ENCODE measurements at places on chromosomes 7 and 10.

GRCh38 chr7:29479301-29480200 is 84.1 kb upstream of the PRR15 start:
- H3K27ac ChIP-seq, result peak overlapping the region; percentile 67
- DNase-seq, result no peak
- H3K27me3 ChIP-seq, result no peaks in the 10 kb centered on the region

- H3K27me3 ChIP-seq, result no peaks in the 10 kb centered on the region
- H3K36me3 ChIP-seq, result no peaks in the 10 kb centered on the region
- H3K4me3 ChIP-seq, result no peak overlapping the region
- DNase-seq, result no peak
- H3K4me1 ChIP-seq, result no peaks in the 10 kb centered on the region
Measured at GRCh38 chr7:117412946-117413559, 14.2 kb downstream of the ASZ1 start.

DNA sequence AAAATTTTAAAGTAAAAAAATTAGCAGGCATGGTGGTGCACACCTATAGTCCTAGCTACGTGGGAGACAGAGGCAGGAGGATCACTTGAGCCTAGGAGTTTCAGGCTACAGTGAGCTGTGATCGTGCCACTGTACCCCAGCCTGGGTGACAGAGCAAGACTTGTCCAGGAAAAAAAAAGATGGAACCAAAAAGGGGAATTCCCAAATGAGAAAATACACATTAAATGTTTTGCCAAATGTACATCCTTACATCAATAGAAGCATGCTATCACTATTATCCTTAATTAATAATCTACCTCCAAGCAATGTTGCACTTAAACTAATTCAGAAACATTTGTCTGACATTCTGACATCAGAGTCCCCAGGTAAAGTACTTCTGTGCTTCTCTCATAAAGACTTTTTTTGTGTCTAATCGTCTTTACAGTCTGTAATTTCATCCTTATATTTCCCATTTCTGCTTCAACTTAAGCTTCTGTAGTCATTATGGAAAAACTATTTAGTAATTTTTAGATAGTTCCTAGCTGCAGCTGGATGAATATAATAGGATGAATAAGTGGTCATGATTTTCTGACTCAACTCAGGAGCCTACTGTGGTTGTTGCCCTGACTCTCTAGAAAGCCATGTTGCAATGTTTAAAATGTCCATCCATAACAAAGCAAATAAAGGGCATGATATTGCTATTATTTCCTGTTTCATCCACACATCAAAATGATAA is 57.7 kb downstream of the MYPN start:
- no peak overlapping the region for H3K4me3 ChIP-seq
- no peak overlapping the region for H3K27ac ChIP-seq

GRCh38 chr7:70389531-70390151 is 742.3 kb upstream of the GALNT17 start:
- peaks cover 7% of the 10 kb centered on the region for H3K27me3 ChIP-seq
- no peaks in the 10 kb centered on the region for H3K36me3 ChIP-seq
- no peak overlapping the region for H3K27ac ChIP-seq
- peaks cover 21% of the 10 kb centered on the region for H3K4me1 ChIP-seq
- DNase-seq, result no peak

DNA sequence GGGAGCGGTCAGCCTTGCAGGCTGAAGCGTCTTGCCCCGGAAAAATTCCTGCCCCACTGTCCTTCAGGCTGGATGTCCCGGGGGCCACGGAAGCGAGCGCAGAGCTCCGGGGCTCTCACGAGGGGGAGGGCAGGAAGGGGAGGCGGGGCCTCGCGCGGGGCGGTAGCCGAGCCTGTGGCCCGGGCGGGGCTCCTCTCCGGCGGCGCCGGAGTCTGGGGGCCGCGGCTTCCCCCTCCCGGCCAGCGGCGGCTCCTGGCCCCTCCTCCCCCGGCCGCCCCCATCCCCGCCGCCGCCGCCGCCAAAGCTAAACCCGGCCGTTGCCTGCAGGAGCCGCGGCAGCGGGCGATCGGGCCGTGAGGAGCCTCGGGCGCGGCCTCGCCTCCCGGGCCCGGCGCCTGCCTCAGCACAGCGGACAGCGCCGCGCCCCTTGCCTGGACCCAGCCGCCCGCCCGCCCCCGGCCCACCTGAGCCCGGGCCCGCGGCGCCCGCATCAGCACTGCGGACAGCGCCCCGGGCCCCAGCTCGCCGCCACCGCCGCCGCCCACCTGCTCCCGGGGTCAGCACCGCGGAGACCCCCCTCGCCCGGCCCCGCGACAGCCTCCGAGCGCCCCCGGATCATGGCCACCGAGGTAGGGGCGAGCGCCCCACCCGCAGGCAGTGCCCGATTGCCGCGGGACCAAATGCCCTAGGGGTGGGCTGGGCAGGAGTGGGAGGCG is at the start of gene GOLGA7B:
Gene GOLGA7B (plus strand): TSS at position 157 of the 716 bp plus-strand sequence. CDS start 461 bp downstream, at position 618.
- H3K4me1 ChIP-seq, result peaks cover 6% of the 10 kb centered on the region
- H3K27me3 ChIP-seq, result peaks cover 46% of the 10 kb centered on the region
- DNase-seq, result peak; percentile 91
- H3K4me3 ChIP-seq, result peak within 1 kb of the TSS; percentile 63
- H3K36me3 ChIP-seq, result no peaks in the 10 kb centered on the region

DNA sequence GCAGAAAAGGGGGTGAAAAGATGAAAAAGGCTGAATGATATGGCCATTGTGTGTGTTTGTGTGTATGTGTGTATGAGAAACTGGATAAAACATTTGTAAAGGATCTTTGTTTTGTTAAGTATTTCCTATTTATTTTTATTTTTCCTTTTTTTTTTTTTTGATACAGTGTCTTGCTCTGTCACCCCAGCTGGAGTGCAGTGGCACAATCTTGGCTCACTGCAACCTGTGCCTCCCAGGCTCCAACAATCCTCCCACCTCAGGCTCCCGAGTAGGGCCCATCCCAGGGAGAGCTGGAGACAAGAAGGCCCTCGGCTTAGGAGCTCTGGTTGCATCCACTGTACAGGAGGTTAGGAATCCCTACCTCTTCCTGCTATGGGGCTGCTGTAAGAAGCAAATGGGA is 6.9 kb upstream of the CALML5 start:
- no peaks in the 10 kb centered on the region for H3K36me3 ChIP-seq
- DNase-seq, result no peak
- H3K27ac ChIP-seq, result no peak overlapping the region
- peaks cover 4% of the 10 kb centered on the region for H3K27me3 ChIP-seq
- peaks cover 11% of the 10 kb centered on the region for H3K4me1 ChIP-seq

DNA sequence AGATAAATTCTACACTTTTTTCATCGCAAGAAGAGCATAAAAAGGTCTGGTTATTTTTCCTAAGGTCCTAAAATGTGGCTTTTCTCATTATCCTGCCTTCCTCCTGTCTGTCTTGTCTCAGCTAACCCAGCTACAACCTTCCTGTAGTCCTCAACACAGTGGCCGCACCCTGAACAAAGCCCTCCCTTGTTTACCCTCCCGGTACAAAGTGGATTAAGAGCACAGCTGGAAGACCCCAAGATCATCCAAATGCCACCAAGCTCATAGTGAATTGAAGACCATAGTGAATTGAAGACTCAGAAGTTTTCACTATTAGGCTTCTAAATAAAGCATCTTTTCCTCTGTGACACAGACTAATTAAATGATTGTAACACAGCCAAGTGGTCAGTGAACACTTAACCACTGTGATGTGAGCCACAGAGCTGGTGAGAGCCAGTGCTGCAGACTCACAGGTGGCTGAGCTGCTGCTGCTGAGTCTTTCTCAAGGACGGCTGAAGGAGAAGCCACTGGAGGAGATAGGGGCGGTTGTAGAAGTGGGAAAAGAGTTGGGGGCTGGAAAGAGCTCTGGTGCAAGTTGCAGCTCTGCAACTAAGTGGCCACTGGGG is 123.6 kb downstream of the ATXN7L1 start:
- H3K4me1 ChIP-seq, result peaks cover 5% of the 10 kb centered on the region
- H3K27ac ChIP-seq, result peak overlapping the region; percentile 26
- DNase-seq, result no peak
- peaks cover 2% of the 10 kb centered on the region for H3K27me3 ChIP-seq
- H3K4me3 ChIP-seq, result no peak overlapping the region

DNA sequence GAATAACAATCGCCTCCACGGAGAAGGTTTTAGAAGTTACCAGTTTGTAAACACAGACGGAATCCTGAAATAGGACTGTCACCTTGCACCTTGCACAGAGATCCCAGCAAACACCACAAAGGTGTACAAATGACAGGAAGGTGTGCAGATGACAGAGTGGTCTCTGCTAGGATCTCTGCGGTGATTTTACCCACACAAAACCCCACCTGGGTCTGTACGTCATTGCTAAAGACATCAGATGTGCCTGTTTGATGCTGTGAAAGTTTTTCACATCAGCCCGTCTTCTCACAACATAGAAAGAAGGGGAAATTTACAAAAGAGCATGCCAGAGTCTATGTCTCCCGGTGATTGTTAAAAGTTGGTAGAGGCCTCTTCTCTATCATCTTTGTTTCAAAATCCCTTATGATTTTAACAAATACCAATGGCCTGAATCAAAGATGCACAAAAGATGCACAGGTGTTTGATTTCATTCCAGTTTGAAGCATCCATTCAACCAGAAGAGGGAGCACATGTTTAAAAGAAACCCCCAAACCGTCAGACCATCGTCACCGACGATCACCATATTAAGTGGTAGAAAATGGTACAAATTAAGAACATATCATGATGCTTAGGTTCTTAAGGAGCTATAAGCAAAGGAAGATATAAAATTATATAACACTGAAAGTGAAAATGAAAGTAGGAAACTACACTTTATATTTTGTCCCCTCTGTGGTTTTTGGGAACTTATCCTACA is 576.5 kb downstream of the PTPRN2 start:
- H3K27me3 ChIP-seq, result peaks cover 7% of the 10 kb centered on the region
- no peak overlapping the region for H3K4me3 ChIP-seq
- H3K4me1 ChIP-seq, result peaks cover 33% of the 10 kb centered on the region
- no peaks in the 10 kb centered on the region for H3K36me3 ChIP-seq

DNA sequence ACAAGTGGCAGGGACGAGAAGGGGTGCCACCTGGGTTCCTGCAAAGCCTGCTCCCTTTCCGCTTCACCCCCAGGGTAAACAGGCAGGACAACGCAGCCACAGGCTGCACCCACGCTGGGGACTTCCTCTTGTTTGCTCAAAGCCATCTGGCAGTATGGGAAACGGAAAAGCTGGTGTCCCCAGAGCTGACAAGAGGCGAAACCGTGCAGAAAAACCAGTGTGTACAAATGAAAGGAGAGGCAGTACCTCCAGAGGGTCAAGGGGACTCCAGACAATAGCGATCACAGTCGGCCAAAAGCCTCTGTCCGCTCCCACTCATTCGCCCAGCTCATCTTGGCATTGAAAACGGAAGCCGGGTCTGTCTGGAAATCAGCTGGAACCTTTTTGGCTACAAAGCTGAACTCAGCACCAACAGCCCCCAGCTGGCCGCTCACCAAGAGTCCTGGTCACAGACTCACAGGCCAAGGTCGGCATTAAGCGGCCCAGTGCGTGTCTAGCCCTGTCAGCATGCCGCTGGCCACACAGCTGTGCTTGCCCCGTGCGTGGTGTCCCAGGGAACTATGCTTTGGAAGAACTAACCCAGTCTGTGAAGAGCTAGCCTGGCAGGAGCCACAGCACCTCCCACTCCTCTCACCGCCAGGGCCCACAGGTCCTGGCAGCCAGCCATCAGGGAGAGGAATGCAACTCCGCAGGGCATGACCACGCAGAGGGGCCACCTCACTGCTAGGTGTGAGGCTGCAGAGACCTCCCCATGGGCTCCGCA is 10.4 kb downstream of the TNS3 start:
- DNase-seq, result no peak
- peaks cover 4% of the 10 kb centered on the region for H3K27me3 ChIP-seq
- H3K27ac ChIP-seq, result peak overlapping the region; percentile 72
- peaks cover 81% of the 10 kb centered on the region for H3K4me1 ChIP-seq
- H3K4me3 ChIP-seq, result peak overlapping the region; percentile 30
- H3K36me3 ChIP-seq, result peaks cover 31% of the 10 kb centered on the region

GRCh38 chr10:133198621-133199487 is 31.2 kb upstream of the UTF1 start:
- H3K4me3 ChIP-seq, result no peak overlapping the region
- peaks cover 18% of the 10 kb centered on the region for H3K4me1 ChIP-seq
- peaks cover 4% of the 10 kb centered on the region for H3K36me3 ChIP-seq
- H3K27ac ChIP-seq, result no peak overlapping the region
- DNase-seq, result no peak
- H3K27me3 ChIP-seq, result peaks cover 5% of the 10 kb centered on the region

DNA sequence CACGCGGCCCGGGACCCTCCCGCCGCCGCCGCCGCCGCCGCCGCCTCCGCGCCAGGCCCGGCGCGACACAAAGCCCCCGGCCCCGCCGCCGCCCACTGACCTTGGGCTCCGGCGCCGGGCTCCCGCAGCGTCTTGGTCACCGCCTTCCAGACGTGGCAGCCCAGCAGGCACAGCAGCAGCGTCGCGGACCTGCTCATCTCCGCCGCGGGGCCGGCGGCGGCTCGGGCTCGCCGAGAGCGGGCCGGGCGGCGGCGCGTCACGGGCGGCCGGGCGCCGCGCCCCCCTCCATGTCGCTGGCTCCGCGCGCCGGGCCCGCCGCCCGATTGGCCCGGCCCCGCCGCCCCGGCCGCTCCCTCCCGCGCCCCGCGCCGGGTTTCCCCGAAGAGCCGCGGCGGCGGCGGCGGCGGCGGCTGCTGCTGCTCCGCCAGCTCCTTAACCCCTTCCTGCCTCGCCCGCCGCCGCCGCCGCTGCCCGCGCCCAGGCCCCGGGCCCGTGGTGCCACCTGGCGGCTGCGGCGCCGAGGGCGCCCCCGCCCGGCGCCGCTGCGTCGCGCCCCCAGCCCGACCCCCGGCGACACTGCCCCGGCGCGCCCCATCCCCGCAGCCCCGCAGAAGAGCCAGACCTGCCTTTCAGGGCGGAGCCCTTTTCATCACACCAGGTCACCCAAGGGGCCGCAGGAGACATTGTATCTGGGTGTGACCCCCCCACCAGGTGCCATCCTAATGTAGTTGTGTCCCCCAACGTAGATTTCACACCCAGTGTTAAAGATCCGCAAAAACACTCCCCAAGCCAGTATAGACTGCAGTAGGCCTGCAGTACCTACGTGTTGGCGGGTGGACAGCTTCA is at the start of gene FAM171A1:
Gene FAM171A1 (minus strand): TSS at position 434 of the 846 bp plus-strand sequence. CDS start 237 bp downstream, at position 197.
- H3K4me1 ChIP-seq, result peaks cover 42% of the 10 kb centered on the region
- peaks cover 10% of the 10 kb centered on the region for H3K27me3 ChIP-seq
- peak within 1 kb of the TSS; percentile 97 for H3K27ac ChIP-seq
- H3K4me3 ChIP-seq, result peak within 1 kb of the TSS; percentile 93
- peak; percentile 79 for DNase-seq
- peaks cover 17% of the 10 kb centered on the region for H3K36me3 ChIP-seq

- peak; percentile 50 for DNase-seq
- H3K27me3 ChIP-seq, result no peaks in the 10 kb centered on the region
- no peak overlapping the region for H3K27ac ChIP-seq
- no peak overlapping the region for H3K4me3 ChIP-seq
- peaks cover 7% of the 10 kb centered on the region for H3K4me1 ChIP-seq
Measured at GRCh38 chr10:51389415-51390321, 309.7 kb downstream of the CSTF2T start.

GRCh38 chr10:8766899-8767298 is 712.4 kb downstream of the GATA3 start:
- no peaks in the 10 kb centered on the region for H3K36me3 ChIP-seq
- H3K4me1 ChIP-seq, result peaks cover 25% of the 10 kb centered on the region
- no peak overlapping the region for H3K27ac ChIP-seq
- peaks cover 6% of the 10 kb centered on the region for H3K27me3 ChIP-seq

DNA sequence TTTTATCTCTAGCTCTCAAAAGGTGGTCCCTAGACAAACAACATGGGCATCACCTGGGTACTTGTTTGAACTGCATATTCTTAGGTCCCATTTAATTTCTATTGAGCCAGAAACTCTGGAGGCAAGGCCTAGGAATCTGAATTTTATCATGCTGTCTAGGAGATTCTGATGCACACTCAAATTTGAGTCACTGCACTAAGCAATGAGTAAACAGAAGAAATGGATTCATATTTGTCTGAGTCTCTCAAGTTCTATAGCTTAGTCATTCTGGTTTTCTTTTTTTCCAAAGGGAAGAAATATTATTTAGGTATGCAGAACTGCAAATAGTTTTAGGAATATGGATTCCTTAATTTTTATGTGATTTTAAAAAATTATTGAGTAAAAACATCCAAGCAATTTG is 185.5 kb downstream of the SEMA3A start:
- peaks cover under 1% of the 10 kb centered on the region for H3K4me1 ChIP-seq
- DNase-seq, result no peak
- H3K36me3 ChIP-seq, result peaks cover 21% of the 10 kb centered on the region
- H3K4me3 ChIP-seq, result no peak overlapping the region
- H3K27me3 ChIP-seq, result no peaks in the 10 kb centered on the region

Data from nephron progenitor cell (in vitro differentiated cells).